ENCODE measurements at places on chromosomes 16 and 17. TPM values are rescaled to one million over a fixed set of nuclear protein-coding genes. Genes with fewer than 3 reads are reported as not detected.

CRHR1 gene
- total RNA-seq, result not detected

ENO3 gene
- 30.7 TPM for total RNA-seq

TSPAN10 gene
- 0.19 TPM for total RNA-seq

RAD51D gene
- total RNA-seq, result 30.8 TPM

ICAM2 gene
- 54.5 TPM for total RNA-seq

All from activated naive CD8-positive, alpha-beta T cell treated with anti-CD3 and anti-CD28 coated beads for 36 hours (primary cell).